ENCODE measurements at places on chromosomes 2 and 18. TPM values are rescaled to one million over a fixed set of nuclear protein-coding genes. Genes with fewer than 3 reads are reported as not detected.

The ANKZF1 gene
- 22.3 TPM for total RNA-seq

The SLC9A4 gene
- not detected for total RNA-seq

DNA sequence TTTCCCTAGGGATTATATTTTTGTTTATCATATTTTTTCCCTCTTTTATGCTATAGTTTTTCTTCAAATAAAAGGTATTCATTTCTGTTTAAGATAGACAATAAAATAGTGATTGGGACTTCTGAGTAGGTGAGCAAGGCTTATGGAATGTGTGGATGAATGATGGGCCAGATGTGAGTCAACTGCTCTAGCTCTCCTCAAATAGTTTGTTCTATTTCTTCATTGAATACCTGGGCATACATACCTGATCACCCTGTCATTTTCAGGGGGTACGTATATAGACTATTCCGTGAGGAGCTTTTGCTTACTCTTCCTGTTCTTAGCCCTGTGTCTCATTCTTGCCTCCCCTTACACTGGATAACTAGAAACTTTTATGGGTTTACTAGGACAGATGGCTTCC is 41.9 kb downstream of the BABAM2 start:
- no peak for DNase-seq

DNA sequence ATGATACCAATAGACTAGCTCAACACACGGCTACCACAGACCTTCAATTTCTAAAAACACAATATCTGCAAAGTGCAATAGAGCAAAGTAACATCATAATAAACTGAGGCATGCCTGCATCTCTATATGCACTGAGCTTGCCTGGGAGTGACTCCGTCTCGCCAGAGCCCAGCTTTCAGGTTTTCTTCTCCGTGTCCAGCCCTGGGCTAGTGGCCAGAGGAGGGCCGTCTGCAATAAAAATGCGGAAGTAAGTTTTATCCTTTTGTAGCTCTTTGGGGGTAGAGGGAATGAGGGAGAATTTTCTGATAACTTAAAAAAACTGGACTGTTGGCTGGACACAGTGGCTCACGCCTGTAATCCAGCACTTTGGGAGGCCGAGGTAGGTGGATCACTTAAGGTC is 41.0 kb upstream of the GPR17 start:
- DNase-seq = no peak

- DNase-seq = no peak
These were observed 257.2 kb downstream of the SRBD1 start for GRCh38 chr2:45353879-45354278.
